ENCODE measurements at places on chromosomes 5 and 9.
A peak's percentile ranks its signal among the peaks of the same experiment; 100 is the strongest.

GRCh38 chr9:128946571-128947276 is 679 bp downstream of the DOLK start:
- no peak for DNase-seq

GRCh38 chr5:59333416-59333815 is 560.1 kb downstream of the PDE4D start:
- no peak for DNase-seq

- no peak for DNase-seq
These were observed 35.1 kb downstream of the SPTAN1 start for GRCh38 chr9:128587453-128587852.

DNA sequence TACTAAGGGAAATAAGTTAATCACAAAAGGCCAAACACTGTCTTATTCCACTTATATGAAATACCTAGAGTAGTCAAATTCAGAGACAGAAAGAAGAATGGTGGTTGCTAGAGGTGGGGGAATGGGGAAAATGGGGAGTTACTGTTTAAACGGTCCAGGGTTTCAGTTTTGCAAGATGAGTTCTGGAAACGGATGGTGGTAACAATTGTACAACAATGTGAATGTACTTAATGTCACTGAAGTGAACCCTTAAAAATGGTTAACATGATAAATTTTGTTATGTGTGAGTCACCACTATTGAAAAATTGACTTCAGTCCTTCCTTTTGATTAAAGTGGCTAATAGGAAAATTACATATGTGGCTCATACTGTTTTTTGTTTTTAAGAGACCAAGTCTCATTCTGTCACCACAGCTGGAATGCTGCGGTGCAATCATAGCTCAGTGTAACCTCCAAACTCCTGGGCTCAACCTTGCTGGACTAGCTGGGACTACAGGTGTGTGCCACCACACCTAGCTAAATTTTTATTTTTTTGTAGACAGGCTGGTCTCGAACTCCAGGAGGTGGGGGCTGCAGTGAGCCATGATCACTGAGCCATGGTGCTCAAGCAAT is 8.7 kb downstream of the UBQLN1 start:
- DNase-seq: no peak

DNA sequence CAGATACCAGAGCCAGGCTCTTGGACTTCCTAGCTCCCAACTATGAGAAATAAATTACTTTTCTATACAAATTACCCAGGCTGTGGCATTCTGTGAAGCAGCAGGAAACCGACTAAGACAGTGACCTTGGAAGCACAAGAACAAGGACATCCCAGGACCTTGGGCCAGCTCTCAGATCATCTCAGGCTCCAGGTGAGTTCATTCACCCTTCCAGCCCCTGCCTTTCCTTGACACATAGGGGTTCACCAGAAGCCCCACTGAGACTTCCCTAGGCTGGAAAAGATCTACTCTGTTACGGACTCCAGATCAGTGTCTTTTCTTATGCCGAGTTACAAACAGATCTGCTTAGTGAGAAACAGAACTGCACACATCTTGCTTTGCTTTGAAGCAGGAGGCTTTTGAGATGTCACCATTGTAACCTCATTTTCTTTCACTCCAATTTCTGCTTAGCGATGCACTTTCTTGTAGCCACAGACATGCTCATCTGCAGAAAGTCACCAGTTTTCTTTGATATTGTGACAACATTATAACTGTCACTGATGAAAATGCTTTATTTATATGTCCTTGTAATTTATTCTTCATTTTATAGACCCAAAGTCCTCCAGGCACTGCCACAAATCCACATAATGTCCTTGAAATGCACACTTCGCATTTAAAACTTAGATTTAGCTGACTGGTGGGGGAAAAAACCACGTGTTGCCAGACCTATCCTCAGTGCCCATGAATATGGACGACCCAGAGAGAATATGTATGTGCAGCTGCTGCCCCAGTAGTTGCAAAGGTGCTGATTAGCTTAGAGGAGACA is 8.1 kb downstream of the CD180 start:
- DNase-seq: no peak

GRCh38 chr9:91116211-91116610 is 245.5 kb downstream of the AUH start:
- no peak for DNase-seq

DNA sequence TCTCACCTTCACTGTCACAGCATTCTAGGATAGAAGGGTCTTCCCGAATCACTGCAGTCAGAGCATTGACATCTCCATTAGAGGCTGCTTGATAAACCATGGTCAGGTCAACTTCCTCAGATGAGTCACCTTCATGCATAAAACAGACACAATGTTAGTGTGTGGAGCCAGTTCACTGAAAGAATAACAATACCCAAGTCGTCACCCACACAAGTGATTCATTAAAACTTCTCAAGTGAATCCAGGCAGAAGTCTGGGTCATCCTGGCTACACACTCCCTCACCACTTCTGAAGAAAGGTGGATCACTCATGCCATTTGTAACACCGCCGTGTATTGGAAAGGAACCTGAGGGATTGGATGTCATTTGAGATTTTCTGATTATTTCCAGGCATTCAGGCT is 49.6 kb downstream of the ANKRD55 start:
- DNase-seq: no peak

DNA sequence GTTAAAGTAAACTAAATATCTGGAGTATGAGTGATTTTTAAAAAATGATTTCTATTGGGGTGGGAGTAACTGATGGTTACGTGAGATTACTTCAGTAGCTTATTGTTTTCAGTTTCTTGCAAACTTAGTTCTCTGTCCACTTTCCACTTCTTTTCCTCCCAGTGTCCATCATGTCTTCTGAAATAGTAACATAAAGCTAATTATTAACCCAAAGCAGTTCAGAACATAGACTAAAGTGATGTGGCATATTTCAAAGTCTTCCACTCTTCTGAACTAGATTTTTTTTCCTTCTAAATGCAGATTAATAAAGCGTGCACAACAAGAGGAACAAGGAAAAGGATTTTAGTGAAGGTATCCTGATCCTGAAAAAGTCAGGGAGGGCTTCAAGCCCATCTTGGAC is 114.1 kb downstream of the MAN2A1 start:
- DNase-seq: no peak

- DNase-seq: no peak
These were observed 24.9 kb upstream of the SLCO6A1 start for GRCh38 chr5:102523541-102524175.

- no peak for DNase-seq
These were observed 38.5 kb upstream of the FCHO2 start for GRCh38 chr5:72917371-72917776.

- no peak for DNase-seq
These were observed 148.2 kb downstream of the EMB start for GRCh38 chr5:50292735-50293394.

- DNase-seq: no peak
These were observed 29.4 kb upstream of the POMT1 start for GRCh38 chr9:131473198-131473885.

GRCh38 chr9:84655447-84655846 is 14.1 kb upstream of the NTRK2 start:
- DNase-seq: no peak

- DNase-seq: no peak
These were observed 1.8 kb downstream of the PLGRKT start for GRCh38 chr9:5435912-5436311.

DNA sequence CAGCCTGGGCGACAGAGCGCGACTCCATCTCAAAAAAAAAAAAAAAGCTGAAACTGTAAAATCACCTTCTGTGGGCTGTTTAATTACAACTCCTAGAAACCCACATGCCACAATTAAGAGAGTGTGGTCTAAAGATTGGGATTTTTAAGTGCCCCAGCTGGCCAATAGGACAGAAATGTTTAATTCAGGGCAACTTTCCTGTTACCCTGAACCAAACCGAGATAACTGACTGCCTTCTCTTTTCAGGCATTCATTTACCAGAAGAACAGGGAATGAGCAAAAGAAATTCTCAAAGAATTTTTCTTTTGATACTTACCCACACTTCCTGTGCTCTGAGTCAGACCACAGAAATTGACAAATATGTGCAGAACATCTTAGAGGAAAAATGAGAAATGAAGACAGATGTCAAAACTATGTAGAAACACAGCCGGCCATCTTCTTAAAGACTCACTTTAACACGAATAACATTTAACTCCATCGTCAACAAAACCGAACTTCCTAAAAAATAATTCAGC is 221.3 kb upstream of the DAPK1 start:
- DNase-seq: peak; percentile 55

DNA sequence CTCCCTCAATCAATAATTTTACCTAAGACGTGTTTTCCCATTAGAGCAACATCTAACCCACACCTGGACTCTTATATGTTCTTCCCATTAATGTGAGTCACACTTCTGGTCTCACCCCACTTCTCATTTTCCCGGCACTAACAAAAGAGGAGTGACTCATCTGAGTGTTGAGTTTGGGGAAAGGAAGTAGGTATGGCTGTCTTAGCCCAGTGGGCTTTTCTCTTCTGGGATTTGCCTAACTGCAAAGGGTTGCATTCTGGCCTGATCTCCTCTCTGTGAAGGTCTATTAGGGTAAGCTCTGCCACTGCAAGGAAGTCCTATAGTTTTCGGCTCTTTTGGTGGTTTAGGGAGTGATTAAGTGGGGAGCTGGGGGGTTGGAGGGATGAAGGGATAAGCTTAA is 195.6 kb downstream of the KIAA0825 start:
- no peak for DNase-seq

GRCh38 chr5:172630482-172630881 is 10.6 kb upstream of the NEURL1B start:
- no peak for DNase-seq

- no peak for DNase-seq
These were observed 2.6 kb downstream of the QSOX2 start for GRCh38 chr9:136242918-136243525.

- peak; percentile 13 for DNase-seq
These were observed 19.3 kb downstream of the NREP start for GRCh38 chr5:111737716-111738115.

GRCh38 chr5:96503501-96504236 is 70.6 kb upstream of the PCSK1 start:
- no peak for DNase-seq

GRCh38 chr5:103993031-103993430 is 430.4 kb upstream of the NUDT12 start:
- DNase-seq: no peak

DNA sequence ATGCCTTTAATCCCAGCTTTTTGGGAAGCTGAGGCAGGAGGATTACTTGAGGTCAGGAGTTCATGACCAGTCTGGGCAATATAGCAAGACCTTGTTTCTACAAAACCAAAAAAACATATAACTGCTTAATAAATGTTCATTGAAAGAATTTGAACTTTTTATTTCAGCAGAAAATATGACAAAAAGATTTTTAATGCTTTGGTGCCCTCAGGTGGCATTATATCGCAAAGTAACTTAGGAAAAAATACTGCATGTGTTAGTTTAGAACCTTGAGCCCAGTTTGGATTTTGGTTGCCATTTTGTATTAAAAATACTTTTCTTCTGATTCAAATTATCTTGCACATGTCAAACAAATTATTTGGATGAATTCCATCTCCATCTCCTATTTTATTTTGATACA is 103.2 kb downstream of the GPBP1 start:
- no peak for DNase-seq

GRCh38 chr5:148443241-148443640 is 59.5 kb downstream of the FBXO38 start:
- no peak for DNase-seq

GRCh38 chr5:26649000-26649399 is 389.4 kb downstream of the CDH9 start:
- DNase-seq: no peak

DNA sequence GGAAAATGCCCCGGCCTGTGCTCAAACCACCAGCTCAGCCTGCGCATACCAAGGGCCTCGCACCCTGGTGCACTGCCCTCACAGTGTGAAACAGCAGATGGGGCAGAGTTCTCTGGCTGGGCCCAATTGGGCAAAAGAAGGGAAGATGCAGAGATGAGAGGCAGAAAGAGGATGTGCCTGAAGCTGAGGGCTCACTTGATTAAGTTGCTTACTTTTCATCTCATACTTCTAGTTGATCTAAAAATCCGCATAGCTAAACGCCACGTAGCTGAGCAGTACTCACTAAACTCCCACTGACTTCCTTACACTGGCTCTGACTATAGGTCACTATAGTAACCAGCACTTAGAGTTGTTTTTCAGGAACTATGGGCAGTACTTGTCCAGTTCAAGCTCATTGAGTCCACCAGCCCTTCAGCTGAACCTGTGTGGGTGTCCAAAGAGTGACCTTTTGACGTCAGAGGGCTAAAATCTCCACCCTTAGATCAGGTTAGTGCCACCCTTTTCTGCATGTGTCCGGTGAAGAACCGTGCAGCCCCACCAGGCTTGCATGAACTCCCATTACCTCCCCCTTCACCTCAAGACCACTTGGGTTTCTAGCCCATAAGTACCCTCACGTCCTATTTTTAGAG is 215.2 kb downstream of the AUH start:
- DNase-seq: no peak

DNA sequence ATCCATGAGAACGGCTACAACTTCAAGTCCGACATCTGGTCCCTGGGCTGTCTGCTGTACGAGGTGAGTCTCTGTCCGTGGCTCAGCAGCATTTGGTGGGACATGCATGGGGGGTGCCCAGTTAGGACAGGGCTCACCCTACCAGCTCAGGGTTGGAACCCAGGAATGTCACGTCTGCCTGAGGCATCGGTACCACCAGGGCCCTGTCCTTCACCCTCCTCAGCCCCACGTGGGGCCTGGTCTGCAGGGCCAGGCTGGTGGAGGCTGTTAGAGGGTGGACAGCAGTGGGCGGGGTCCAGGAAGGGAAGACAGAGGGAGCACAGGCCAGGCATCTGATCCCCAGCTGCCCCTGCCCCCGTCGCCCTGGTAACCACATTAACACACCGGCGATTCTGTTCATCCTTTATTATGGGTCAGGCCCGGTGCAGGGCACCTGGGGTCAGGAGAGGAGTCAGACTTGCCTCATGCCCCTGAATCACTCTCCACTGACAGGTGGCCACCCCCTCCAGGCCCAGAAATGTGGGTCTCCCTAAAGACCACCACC is 75.6 kb downstream of the PSMB7 start:
- DNase-seq: no peak

GRCh38 chr5:150598821-150599273 is 41.6 kb upstream of the SYNPO start:
- DNase-seq: no peak

GRCh38 chr5:133687212-133688061 is 75.1 kb upstream of the FSTL4 start:
- DNase-seq: no peak

DNA sequence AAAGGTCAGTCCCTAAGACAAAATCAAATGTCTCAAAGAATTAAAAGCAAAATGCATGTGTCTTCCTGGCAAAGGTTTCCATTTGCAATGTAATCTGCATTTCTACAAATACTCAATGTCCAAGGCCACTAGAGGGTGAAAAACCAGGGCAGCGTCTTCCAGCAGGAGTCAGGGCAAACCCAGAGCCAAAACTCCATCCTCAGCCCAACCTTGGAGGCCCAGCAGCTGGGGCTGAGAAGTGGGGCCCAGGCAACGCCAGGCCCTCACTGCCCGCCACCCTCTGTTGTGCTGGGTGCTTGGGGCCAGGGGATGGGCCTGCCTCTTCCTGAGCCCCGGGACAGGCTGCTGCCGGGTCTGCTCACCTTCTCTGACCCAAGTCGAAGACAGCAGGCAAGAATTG is 200.1 kb downstream of the PAX5 start:
- DNase-seq: no peak
